ENCODE measurements at places on chromosomes 3 and 15.

DNA sequence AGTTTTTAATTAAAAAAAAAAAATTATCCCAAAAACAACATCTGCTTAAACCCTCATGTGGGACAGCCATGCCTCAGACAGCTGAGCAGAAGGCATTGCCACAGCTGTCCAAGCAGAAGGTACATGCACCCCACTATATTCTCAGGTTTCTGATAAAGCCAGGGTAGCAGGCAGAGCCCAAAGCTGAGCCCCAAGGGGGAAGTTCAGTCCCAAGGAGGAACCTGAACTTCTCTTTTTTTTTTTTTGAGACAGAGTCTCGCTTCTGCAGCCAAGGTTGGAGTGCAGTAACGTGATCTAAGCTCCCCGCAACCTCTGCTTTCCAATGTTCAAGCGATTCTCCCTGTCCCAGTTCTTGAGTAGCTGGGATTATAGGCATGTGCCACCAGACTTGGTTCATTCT is 33.2 kb downstream of the MKRN2 start:
- DNase-seq = no peak

- DNase-seq = no peak
Measured at GRCh38 chr3:133054586-133054985, 16.4 kb downstream of the TMEM108 start.

DNA sequence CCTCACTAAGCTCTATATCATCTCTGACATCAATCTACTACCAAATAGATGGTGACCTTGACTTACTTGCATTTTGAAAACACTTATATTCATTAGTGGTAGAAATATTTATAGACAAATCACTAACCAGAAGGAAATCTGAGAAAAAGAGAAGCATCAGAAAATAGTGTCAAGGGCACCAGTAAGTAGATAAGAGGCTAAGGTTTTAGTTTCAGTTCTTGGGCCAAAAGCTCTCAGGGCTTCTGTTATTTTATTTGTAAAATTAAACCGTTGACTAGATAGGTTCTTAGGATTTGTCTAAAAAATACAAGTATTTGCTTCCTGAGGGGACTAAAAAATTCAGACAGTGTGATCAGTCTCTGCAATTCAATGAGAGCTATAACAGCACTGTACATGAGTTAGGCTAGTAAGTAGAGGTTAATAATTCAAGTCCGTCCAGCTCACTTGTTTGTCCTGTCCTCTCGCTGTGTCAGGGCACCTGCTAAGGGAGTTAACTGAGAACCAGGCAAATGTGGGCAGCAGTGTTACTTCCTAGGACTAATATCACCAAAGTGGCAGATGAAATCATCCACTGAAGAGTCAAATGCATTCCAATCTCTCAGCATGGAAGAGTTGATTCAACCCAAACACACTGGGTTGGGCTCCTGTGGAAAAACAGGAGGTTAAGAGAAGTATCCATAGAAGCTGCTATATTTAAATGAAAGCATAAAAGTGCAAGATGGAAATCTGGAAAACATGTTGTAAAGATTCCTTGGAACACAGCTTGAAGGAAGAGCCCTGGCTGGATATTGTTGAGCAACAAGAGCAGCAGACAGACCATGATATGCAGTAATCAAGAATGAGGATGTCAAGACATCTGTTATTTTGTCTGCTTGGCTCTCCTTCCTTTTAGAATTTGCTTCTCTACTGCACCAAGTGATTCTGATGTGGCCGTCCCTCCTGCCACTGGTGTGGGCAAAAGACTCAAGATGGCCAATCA is 134.9 kb upstream of the ZBTB20 start:
- no peak for DNase-seq

DNA sequence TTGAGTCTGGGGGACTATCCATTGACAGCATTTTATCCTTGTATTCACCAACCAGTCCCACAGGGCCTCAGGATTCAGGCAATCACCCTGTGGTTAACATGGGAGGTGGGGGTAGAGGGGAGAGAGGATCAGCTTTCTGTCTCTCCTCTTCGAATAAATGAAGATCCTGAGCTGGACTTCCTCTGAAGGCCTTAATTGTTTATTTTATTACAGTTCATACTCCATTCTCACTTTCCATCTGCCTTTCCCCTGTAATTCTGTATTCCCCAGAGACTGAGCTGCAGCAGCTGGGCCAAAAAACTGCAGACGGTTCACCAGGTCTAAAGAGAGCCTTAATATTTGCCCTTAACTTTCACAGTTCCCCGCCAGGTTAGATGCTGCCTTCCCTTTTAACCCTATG is 11.9 kb downstream of the TAGLN3 start:
- DNase-seq = no peak

- no peak for DNase-seq
Measured at GRCh38 chr15:57183041-57183440, 193.3 kb upstream of the CGNL1 start.

GRCh38 chr3:101036213-101036618 is 43.0 kb upstream of the ABI3BP start:
- no peak for DNase-seq

All from CD4-positive, alpha-beta T cell treated with Interleukin-6 for 4 hours (primary cell).